Activated naive CD4-positive, alpha-beta T cell treated with Interleukin-2 at 50 U/mL for 16 hours (primary cell): ENCODE measurements at places on chromosomes 11 and 22.

- no peak for DNase-seq
Measured at GRCh38 chr11:110762590-110762989, 50.4 kb upstream of the ARHGAP20 start.

DNA sequence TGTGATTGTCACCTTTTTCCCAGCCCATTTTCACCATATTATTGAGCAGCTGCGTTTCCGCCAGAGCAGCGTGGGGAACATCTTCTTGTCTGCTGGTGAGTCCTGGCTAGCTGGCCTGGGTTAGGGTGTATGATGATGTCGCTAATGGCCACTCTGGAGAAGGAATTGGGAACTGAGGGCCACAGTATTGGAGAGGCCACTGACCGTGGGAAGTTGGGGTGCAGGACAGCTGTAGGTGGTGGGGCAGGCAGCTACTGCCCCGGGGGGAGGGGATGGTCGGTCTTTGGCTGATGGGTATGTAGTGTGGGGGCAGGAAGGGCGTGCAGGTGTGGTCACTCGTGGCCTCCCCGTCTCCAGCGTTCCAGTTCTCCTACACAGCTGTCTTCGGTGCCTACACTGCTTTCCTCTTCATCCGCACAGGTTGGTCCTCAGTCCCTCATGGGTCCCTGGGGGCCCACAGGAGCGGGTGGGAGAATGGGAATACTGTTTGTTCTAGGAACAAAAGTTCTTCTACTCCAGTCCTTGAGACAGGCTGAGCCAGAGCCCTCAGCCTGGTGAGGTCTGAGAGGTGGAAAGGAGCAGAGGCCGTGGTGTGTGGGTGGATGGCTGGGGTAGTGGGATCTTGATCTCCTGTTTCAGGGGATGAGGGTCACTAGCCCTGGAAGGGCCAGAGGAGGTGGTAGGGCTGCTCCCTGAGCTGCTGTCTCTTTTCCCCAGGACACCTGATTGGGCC lies 2.1 kb downstream of the RCE1 start:
- DNase-seq, result no peak

DNA sequence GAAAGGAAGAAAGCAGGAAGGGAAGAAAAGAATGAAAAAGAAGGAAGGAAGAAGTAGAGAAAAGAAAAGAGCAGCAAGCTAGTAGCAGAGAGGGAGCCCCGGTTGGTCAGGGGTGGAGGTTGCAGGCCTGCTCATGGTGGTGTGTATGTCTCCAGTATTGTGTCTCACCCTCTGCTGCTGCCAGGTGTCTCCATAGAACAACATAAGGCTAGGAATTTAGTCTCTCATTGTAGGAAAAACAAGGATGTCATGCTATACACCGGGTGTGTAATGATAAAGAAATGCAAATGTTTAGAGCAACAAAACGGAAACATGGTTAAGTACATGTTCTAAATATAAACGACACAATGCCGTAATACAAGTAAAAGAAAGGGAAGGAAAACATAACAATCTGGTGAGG lies 342.5 kb downstream of the NTM start:
- no peak for DNase-seq

- DNase-seq, result no peak
Measured at GRCh38 chr11:6614446-6614845, 2.4 kb upstream of the TAF10 start.

- DNase-seq, result no peak
Measured at GRCh38 chr11:119504371-119504770, 81.4 kb upstream of the THY1 start.

- no peak for DNase-seq
Measured at GRCh38 chr11:75437966-75438659, 5.1 kb upstream of the KLHL35 start.

DNA sequence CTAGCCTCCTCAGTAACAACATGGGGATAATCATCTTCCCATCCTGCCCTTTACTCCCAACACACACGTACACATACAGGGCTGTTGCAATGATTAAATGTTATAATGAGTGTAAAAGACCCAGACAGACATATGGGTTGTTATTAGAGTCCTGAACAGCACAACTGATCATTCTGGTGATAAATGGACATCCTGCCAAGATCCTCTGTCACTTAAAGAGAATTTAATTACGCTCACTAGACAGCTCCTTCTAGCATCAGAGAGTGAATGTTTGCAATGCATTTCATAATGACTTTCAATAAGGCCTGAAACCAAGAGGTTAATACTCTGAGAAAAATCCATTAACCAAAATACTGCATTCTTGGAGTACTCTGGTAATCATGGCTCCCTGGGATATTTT lies 115.8 kb downstream of the KCNC1 start:
- DNase-seq, result no peak

- no peak for DNase-seq
Measured at GRCh38 chr11:8758619-8759169, 76.1 kb downstream of the RPL27A start.

- DNase-seq, result no peak
Measured at GRCh38 chr11:130721023-130721681, 195.1 kb downstream of the SNX19 start.

- no peak for DNase-seq
Measured at GRCh38 chr11:122833846-122834464, 4.3 kb upstream of the CRTAM start.

DNA sequence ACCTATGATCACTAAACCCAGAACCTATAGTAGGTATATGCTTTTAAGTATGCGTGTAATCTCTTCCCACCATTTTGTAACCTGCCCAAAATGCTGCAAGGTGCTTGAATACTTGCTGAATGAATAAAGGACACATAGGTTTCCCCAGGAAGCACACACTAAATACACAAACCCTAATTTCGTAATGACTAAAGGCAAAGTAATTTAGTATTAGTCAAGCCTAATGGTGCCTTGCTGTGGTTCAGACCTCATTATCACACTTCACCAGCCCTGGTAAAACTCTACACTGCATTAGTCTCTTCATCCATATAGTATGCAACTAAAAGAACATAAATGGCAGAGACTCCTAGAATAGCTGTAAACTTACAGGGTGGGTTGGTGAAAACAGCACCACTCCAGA lies 289.0 kb upstream of the PITPNB start:
- DNase-seq, result no peak

DNA sequence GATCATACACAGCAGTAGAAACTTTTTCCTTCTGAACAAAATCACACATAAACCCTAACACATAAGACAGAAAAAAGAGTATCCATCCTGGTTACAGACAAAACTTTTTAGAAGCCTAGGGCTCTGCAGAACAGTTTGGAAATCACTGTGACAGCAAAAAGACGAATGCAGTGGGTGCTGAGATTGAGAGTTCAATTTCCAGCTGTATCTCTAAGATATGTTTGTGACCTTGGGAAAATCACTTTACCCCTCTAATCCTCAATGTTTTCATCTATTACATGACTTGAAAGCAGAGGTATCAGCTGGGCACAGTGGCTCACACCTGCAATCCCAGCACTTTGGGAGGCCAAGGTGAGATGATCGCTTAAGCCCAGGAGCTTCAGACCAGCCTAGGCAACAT lies 128.5 kb downstream of the SIK3 start:
- no peak for DNase-seq

GRCh38 chr11:12674571-12674935 lies 332 bp downstream of the TEAD1 start:
- DNase-seq, result no peak

DNA sequence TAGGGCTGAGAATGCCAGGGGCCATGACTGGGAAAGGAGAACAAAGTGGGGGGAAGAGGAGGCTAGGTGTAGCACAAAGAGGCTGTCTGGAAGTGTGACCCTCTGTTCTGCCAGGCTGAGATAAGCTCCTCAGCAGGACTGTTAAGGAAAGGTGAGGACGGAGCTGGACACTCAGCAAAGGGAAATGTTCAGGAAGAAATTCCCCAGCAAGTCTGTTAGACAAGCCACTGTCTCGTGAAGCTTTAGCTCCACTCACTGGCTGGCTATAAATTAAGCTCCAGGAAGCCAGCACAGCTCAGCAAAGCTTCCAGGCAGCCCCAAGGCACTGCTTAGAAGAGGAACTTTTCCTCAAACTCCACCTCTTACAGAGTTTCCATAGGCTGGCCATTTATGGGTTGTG lies 181.2 kb upstream of the API5 start:
- DNase-seq, result no peak

- no peak for DNase-seq
Measured at GRCh38 chr11:57497303-57498247, 17.9 kb downstream of the SLC43A1 start.

GRCh38 chr11:120032766-120033390 lies 105.0 kb downstream of the TRIM29 start:
- no peak for DNase-seq

DNA sequence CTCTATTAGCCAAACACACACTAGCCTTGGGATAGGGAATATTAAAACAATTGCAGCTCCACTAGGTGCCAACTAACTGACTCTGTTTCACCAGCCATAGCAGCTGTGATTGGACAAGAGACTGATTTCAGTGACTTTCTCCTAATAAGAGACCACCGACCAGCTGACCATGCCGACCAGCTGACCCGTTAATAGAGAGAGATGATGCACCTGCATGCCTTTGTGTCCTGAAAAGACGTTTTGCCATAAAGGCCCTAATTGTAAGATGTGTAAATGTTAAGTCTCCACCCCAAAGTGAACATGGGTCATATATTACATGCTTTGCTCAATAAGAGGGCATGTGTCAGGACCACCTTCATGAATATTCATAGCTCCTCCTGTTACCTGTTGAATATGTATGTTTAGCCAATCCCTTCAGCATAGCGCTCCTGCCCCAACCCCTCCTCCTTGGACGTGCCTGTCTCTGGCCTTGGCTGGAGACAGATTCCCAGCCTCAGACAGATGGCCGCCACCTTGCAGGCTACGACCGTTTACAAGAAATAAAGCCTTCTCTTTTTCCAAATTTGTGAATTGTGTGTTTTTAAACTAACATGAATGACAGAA lies 1.3 kb upstream of the NADSYN1 start:
- no peak for DNase-seq

GRCh38 chr22:36224245-36224644 lies 15.1 kb downstream of the APOL2 start:
- no peak for DNase-seq

DNA sequence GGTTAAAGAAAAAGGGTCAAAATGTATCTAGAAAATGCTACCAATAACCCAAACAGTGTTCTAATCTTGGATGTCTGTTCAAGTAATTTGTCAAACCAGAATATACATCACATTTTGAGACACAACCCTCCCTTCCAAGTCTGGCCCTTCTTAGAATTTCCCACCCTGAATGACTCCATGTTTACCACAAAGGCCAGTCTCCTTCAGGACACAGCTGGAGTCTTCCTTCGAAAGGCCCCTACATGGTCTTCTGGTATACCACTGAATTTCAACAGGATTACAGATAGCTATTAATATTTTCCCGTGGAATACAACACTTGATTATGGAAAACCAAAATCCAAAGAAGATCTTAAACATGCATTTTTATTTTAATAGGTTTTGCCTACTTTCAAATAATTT lies 10.2 kb downstream of the CCDC34 start:
- DNase-seq, result no peak

DNA sequence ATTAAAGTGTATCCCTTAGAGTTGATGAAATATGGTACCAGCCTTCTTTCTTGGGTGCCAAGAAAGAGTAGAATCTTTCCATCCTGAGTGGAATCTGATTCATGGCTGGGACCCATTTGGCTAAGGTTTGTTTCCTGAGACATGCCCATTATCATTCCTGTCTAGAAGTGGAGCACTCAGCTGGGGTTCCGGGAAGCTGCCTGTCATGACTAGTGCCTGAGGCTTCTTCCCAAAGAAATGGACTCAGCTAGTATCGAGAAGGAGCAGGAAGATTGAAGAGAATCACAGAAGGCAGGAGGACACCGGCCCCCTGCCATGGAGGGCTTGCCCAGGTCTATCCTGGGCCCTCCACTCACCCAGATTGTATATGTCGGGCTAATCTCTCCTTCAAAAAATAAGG lies 57.6 kb downstream of the KREMEN1 start:
- DNase-seq, result no peak

- no peak for DNase-seq
Measured at GRCh38 chr22:20843501-20843900, 15.1 kb downstream of the PI4KA start.

DNA sequence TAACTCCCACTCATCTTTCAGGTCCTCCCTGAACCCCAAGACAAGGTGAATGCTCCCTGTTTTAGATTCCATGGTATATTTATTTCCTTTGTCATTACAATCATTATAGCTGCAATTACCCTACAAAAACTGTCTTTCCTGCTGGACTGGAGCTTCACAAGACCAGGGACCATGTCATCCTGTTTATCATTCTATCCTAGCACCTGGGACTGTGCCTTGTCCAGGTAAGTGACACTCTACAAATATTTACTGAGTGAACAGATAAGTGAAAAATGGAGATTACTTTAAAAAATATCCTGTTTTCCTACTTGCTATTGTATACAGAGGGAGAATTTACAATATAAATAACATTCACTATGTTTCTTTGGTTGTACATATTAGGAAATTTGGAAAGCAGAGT lies 22.5 kb upstream of the ELF5 start:
- DNase-seq, result no peak

DNA sequence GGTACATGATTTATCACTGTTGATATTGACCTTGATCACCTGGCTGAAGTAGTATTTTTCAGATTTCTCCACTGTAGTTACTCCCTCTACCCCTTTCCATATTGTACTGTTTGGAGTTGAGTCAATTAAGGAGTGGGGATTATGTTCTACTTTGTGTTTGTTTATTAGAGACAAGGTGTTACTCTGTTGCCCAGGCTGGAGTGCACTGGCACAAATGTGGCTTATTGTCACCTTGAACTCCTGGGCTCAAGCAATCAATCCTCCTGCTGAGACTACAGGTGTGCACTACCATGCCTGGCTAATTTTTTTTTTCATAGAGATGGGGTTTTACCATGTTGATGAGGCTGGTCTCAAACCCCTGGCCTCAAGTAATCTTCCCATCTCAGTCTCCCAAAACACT lies 85.3 kb upstream of the CCDC90B start:
- no peak for DNase-seq

- DNase-seq, result no peak
Measured at GRCh38 chr22:25955323-25955722, 213.3 kb downstream of the MYO18B start.

- no peak for DNase-seq
Measured at GRCh38 chr11:121406291-121406690, 45.8 kb upstream of the SORL1 start.

DNA sequence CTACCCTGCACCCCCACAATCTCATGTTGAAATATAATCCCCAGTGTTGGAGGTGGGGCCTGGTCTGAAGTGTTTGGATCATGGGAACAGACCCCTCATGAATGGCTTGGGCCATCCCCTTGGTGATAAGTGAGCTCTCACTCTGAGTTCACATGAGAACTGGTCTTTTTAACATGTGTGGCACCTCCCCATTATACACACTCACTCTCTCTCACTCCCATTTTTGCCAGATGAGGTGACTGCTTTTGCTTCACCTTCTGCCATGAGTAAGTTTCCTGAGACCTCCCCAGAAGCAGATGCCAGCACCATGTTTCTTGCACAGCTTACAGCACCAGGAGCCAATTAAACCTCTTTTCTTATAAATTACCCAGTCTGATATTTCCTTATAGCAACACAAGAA lies 32.1 kb upstream of the DRD2 start:
- no peak for DNase-seq
